ENCODE measurements at places on chromosomes 1 and 21.
A peak's percentile ranks its signal among the peaks of the same experiment; 100 is the strongest.

GRCh38 chr1:38210021-38210894, 163.7 kb upstream of the POU3F1 start:
- DNase-seq: no peak

GRCh38 chr21:44856131-44856530, 17.4 kb downstream of the PTTG1IP start:
- no peak for DNase-seq

DNA sequence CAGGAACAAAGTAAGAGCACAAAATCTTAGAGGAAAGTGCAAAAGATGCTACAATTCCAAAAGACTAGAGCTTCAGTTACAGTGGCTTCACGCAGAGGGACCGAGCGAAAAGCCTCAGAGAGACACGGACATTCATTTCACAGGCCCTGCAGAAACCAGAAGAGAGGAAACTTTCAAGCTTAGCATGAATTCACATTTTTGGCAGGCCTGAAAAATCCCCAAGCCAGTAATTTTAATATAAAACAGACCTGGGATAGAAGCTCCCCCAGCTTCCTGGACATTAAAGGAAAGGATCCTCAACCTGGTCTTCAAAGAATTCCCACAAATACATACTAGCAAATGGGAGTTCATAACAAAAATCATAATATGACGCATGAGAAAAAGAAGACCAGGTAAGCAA, 66.2 kb downstream of the HSF2BP start:
- no peak for DNase-seq

GRCh38 chr21:36791695-36792470, 93.0 kb downstream of the SIM2 start:
- DNase-seq: no peak

DNA sequence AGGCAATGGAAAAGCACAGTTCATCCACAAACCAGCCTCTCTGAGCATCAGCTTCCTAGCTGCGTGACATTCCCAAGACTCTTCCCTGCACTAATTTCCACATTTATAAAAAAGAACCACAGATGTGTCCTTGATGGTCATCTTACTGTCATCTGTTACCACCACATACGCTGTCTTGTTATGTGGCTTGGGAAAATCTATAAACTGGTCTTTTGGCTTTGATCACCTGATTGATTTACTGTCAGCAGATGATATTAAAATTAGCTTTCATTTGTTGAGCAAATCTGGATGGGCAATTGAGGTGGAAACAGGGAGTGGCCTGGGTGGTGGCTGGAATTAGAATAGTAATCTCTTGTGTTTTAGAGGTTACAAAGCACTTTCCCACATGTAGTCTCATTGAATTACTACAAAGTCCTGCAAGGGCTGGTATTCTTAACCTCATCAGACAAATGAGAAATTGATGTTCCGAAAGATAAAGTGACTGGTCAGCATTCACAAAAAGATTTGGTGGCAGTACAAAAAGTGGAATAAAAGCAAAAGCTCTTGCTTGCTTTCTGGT, 231.7 kb upstream of the SGIP1 start:
- DNase-seq: no peak

- DNase-seq: no peak
Measured at GRCh38 chr1:240956020-240956419, 344.1 kb upstream of the GREM2 start.

DNA sequence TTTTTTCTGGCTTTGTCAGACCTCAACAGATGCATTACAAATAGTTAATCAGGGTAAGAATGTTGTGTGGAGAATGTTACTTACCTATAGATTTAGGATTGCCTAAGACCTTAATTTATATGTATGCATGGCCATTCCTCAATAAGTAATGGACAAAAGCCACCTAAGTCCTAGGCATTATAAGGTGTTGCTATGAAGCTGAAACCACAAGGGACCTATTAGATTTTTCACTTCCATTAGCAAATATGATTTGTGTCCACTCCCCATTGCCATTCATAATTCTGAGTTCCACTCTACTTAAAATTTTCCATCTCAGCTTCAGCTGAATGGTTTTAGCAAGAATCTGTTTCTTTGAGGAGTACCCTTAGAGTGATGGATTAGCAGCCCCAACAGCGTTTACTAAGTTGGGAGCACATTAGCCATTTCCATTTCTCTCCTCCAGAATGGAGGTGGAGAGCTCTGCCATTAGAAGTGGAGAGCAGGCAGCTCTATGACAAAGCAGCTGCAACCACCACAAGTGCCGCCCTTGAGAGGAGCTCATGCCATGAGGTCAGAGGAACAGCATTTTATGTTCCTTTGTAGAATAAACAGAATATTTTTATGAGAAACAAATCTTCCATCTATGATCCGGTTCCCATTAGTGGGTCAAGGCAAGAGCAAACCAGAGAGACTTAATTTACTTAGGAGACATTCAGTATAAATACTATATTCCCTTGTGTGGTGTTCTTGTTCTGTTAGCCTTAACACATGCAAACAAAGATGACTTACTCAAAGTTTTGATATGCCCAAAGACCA, 28.9 kb upstream of the C1orf87 start:
- DNase-seq: no peak

GRCh38 chr1:160756849-160757201, 17.8 kb downstream of the SLAMF7 start:
- DNase-seq: no peak

GRCh38 chr1:201137579-201138310, 10.8 kb upstream of the ASCL5 start:
- peak; percentile 17 for DNase-seq

DNA sequence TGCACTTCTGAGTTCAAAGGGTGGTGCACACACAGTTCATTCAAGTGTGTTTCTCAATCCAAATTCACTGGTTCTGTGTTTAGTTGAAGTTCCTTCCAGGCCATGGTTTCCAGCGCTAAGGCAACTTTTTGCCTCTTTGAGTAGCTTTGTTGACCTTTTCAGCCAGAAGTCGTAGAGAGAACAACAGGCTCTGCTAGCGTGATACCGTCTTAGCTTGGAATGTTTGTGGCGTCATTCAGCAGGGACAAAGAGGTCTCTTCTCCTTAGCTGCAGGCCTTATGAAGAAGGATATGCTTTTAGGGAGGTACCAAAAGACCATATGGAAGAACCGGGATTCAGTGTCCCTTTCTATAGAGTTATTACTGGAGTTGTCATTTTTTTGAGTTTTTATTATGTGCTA, 65.7 kb downstream of the CNIH3 start:
- DNase-seq: no peak

GRCh38 chr1:210850556-210850955, 283.4 kb downstream of the KCNH1 start:
- DNase-seq: no peak

DNA sequence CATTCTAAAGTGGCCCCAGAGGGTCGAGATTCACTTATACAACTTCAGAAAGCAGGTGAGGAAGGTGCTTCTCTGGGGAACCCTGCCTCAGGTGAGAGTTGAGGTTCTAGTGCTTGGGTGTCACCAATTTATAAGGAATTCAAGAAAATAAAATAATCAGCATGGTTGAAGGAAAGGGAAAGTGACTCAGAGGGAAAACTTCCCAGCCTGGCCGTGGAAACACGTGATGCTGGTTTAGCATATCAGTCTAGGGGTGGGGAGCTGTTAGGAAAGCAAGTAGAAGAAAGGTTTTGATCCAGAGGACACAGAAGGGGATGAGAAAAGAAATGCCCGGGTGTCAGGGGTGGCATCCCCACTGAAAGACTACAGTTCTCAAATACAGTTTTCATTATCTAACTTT, 37.7 kb upstream of the TMEM125 start:
- no peak for DNase-seq

- DNase-seq: peak; percentile 51
Measured at GRCh38 chr1:115976062-115976920, at the start of gene SLC22A15. Gene SLC22A15, plus strand, starts transcription at chr1:115976513. Its CDS starts 115 bp downstream, at chr1:115976628.

All from T1000 (cell line).